ENCODE measurements at places on chromosomes 16 and 17.

- DNase-seq, result no peak
Observed at GRCh38 chr16:68283346-68283745, 19.0 kb downstream of the SLC7A6 start.

DNA sequence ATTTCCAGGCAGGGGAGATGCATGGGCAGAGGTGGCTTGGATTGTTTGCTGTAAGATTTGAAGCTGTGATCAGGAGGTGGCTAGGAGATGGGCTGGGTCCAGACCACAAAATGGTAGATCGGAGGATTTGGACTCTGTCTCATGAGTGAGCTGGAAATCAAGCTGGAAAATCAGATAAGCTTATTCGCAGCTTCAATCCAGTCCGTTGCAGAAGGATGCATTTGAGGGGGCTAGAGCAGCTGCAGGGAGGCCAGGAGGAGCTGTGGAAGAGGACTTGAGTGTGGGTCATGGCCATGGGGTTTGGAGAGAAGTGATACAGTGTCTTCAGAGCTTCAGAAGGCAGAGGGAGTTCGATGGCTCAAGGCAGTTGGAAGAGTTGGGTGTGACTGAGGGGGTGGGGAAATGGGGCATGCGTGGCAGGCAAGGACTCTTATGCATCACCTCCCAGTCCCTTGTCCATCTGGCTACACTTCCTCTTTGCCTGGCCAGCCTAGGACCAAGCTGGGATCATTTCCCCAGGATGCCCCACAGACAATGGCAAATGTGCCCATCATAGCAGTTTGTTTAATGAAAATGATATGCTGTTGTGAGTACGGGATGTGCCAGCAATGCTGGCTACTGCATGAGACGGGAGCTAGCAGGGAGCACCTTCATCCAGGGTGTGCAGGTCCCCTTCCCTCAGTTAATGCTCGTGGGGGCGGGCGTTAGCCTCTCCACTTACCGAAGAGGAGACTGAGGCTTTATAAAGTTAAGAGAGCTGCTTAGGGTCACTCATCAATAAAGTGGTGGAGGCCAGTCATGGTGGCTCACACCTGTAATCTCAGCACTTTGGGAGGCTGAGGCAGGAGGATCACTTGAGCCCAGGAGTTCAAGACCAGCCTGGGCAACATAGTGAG lies 20.6 kb downstream of the QPRT start:
- no peak for DNase-seq

GRCh38 chr17:65231662-65232335 lies 94.6 kb downstream of the RGS9 start:
- peak; percentile 37 for DNase-seq

GRCh38 chr16:1763521-1764511 lies 7.5 kb downstream of the NME3 start:
- DNase-seq, result no peak

GRCh38 chr16:15897121-15897780 lies 8.8 kb upstream of the CEP20 start:
- DNase-seq, result no peak

DNA sequence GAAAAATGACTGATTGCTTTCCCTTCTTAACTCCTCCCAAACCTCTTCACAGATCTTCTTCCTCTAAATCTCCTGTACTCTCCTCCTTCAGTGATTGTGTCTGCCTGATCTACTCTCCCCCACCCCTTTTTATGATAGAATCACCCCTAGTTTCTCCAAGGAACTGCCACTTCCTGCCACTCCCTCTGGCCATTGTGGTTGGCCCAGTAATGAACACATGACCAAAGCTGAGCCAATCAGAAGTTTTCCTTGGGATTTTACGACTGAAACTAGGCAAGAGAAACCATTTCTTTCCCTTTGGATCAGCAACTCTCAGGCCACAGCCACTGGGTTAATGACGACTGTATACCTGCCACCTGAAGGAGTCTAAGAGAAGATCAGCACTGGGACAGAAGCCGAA lies 15.9 kb downstream of the IRX3 start:
- DNase-seq, result no peak

DNA sequence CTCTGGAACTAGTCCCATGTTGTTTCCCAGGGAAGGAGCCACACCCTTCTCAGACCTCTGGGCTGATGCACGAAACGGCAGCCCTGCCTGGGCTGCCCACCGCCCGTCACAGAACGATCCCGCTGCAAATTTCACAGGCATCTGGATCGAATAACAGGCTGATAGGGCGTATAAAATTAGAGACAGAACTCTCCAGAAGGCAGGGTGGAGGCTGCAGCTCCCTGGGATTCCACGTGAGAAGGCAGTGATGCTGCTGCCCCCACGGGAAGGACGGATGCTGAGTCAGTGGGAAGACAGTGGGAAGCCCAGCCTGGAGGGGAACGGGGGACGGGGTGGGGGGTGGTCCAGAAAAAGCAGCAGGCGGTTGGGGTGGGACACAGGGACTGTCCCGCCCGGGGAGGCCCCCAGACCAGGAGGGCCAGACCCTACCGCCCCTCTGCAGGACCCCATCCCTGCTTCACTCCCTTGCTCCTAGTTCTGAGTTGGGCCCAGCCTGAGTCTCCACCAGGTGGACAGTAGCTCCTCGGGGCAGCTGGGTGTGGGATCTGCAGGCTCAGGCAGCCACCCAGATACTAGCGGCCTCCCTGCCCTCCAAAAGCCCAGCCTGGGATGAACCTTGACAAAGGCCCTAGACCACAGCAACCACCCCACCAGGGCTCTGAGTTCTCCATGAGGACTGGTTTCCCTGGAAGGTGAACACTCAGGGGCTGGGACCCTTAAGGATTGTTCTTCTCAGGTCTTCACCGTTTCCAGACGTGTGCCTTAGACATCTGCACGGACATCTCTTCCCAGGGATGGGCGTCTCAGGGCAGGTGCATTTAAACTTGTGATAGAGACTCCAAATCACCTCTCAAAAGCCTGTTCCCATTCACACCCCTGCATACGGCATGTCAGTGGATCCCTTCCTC lies 117.8 kb downstream of the METRNL start:
- no peak for DNase-seq

DNA sequence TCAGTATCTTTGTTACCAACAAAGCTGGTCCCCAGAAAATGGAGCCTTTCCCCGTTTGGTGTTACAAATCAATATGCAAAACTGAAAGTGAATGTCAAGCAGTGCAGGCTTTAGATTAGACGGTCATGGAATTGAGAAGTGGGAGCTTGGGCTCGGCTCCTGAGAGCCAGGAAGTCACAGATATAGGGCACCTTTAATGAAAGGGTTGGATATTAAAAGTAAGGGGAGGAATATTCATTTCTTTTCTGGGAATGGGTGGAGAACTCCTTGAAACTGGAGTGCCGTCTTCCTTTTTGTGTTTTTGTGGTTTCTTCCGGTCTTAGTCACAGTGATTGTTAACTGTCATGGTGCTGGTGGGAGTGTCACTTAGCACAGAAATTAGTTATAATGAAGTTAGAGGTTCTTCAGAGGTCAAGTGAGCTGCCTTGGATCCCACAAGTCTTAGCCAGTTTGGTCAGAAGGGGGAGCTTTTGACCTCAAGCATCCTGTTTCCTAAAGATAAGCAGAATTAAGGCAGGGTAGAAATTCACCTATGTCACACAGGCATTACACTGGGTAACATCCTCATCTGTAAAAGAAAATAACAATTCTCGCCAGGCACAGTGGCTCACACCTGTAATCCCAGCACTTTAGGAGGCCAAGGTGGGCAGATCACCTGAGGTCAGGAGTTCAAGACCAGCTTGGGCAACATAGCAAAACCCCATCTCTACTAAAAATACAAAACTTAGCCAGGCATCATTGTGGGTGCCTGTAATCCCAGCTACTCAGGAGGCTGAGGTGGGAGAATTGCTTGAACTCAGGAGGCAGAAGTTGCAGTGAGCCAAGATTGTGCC lies 9.6 kb upstream of the EIF1 start:
- peak; percentile 82 for DNase-seq

DNA sequence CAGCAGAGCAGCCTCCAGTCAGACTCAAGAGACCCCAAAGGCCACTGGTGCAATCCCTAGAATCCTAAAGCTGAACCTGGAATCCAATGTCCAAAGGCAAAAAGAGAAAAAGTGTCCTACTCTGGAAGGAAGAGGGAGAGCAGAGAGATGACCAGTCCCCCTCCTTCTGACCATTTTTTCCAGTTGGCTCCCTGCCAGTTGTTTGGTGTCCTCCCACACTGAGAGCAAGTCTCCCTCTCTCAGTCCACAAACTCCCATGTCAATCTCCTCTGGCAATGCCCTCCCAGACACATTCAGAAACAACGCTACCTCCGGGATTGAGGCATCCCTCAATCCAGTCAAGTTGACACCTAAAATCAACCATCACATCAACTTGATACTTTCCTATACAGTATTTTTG lies 4.3 kb upstream of the CLEC19A start:
- no peak for DNase-seq

DNA sequence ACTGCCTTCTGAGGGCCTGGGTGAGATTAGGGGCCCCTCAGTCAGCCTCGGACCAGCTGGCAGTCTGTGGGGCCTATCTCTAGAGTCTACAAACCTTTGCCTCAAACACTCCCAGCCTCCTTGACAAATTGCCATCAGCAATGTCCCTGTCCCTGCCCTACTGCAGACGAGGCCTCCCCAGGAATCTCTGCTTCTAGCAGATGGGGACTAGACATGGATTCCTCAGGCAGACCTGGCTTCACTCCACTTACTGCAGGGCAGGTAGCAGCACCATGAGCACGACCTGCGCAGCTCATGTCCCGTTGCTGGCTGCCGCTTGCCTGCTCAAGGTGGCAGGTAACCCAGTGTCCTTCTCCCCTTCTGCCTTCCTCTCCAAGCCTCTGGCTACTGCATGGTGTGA lies 49.1 kb downstream of the PLD6 start:
- no peak for DNase-seq

DNA sequence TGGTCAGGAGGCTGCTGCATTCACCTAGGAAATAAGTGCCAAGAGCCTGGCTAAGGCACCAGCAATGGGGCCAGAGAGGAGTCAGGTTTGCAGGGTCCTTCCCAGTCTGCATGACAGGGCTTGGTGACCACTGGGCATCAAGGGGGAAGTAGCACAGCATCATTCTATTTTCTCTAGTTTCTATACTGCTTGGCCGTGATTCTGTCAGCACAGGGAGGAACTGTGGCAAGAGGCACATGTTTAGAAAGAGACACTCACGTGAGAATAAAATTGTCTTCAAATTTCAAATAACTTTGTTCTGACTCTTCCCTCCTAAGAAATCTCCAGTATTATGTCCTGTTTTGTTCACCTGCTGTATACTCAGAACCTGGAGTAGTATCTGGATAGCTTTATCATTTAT lies 37.8 kb downstream of the ERN1 start:
- DNase-seq, result no peak

DNA sequence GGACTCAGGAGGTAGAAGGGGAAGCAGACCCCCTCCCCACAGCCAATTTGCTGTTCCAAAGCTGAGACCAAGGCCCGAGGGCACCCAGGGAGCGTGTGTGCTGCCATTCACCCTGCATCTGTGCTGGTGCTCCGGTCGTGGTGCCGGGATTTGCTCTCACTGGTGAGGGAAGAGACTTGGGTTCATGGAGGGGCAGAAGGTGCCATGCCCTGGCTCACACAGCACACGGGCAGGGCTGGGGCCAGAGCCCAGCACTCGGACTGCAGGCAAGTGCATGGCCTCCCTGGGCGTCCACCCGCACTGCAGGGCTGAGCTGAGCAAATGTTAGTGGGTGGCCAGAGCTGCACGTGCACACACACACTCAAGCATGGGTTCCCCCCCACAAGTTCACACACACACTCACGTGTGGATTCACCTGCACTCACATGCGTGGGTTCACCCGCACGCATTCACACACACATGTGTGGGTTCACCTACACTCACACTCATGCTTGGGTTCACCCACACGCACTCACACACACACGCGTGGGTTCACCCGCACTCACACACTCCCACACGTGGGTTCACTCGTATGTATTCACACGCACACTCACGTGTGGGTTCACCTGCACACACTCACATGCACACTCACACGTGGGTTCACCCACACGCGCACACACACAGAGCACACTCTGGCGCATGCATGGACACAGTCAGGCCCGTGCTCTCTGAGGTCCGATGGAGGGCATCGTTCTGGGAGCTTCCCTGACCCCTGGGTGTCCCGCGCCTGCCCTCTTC lies 57.0 kb upstream of the CBFA2T3 start:
- DNase-seq, result no peak

DNA sequence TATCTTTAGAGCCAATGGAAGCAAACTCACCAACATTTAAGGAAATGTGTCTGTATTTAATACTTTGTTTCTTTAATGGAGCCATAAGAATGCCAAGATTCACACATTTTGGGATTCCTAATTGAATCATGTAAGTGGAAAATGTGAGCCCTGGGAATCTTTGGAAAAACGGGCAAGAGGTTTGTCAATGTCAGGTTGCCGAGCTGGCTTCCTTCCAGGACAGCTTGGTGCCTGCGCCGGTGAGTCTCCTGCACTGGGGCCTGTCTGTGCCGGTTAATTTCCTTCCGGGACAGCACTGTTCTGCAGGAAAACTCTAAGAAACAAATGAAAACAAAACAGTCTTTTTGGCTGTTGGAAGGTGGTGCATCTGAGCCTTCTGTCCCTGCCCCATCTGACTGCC lies 210.6 kb downstream of the HAPSTR1 start:
- DNase-seq, result no peak

- DNase-seq, result no peak
Observed at GRCh38 chr17:27920569-27920968, 27.4 kb upstream of the LYRM9 start.

- no peak for DNase-seq
Observed at GRCh38 chr16:66925322-66925840, at the start of gene RRAD. RRAD (minus strand) TSS chr16:66925535; CDS start chr16:66925179, 356 bp downstream.

- no peak for DNase-seq
Observed at GRCh38 chr17:16107165-16107770, 107.6 kb downstream of the TTC19 start.

DNA sequence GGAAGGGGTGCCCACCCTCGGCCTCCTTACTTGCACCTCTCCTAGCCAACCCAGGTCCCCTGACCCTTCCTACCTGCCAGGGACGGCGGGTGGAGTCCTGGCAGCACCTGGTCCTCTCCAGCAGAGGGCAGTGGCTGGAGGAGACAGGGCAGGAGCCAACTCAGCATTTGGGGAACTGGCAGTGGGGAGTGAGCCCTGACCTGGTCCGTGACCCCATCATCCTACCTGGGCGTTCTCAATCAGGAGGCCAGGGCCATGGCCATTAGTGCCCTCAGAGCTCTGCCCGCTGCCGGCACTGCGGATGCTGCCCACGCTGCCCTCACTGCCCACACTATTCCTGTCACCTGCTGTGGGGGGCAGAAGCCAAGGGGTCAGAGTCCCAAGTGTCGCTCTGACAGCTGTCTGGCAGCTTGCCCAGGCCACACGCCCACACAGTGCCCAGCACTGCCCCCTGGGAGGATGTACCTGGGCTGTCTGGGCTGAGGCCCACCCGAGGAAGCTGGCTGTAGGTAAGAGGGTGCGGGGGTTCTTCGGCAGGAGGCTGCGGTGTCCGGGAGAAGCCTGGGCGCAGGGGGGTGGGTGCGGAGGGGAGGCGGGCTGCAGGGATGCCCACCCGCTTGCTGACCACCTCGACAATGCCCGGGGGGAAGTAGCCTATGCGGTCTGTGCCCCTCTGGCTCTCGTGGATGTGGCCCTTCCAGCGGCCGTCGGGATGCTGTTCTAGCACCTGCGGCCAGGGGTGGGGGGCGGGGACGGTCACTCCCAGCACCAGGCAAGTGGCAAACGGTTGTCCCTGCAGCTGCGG lies 10.8 kb downstream of the CASKIN2 start:
- peak; percentile 38 for DNase-seq

- no peak for DNase-seq
Observed at GRCh38 chr17:82849076-82849945, 9.5 kb upstream of the ZNF750 start.
